Fibroblast of lung (primary cell): ENCODE measurements at places on chromosomes 5 and 9.

GRCh38 chr9:16315720-16316119 lies 554.8 kb downstream of the BNC2 start:
- no peak overlapping the region for H3K4me3 ChIP-seq
- no peak overlapping the region for H3K27ac ChIP-seq
- H3K27me3 ChIP-seq: no peaks in the 10 kb centered on the region
- H3K4me1 ChIP-seq: peaks cover 2% of the 10 kb centered on the region

DNA sequence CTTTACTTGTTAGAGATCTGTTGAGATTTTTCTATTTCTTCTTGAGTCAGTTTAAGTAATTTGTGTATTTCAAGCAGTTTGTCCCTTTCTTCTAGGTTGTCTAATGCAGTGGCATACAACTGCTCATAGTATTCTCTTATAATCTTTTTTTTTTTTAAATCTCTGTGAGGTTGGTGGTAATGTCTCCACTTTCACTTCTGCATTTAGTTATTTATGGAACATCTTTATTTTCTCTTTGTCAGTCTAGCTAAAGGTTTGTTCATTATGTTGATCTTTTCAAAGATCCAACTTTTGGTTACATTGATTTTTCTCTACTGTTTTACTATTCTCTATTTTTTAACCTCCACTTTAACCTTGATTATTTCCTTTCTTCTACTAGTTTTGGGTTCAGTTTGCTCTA lies 13.8 kb downstream of the FOXE1 start:
- DNase-seq: no peak
- no peak overlapping the region for H3K27ac ChIP-seq
- H3K27me3 ChIP-seq: peaks cover 9% of the 10 kb centered on the region
- no peaks in the 10 kb centered on the region for H3K36me3 ChIP-seq
- no peaks in the 10 kb centered on the region for H3K4me1 ChIP-seq

DNA sequence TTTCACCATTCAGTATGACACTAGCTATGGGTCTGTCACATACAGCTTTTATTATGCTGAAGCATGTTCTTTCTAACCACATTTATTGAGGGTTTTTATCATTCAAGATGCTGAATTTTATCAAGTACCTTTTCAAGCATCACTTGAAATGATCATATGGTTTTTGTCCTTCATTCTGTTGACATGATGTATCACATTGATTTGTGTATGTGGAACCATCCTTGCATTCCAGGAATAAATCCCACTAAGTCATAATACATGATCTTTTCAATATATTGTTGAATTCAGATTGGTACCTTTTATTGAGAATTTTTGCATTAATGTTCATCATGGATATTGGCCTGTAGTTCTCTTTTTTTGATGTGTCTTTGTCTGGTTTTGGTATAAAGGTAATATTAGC lies 317.4 kb downstream of the NNT start:
- H3K27ac ChIP-seq: no peak overlapping the region
- H3K4me1 ChIP-seq: no peaks in the 10 kb centered on the region

DNA sequence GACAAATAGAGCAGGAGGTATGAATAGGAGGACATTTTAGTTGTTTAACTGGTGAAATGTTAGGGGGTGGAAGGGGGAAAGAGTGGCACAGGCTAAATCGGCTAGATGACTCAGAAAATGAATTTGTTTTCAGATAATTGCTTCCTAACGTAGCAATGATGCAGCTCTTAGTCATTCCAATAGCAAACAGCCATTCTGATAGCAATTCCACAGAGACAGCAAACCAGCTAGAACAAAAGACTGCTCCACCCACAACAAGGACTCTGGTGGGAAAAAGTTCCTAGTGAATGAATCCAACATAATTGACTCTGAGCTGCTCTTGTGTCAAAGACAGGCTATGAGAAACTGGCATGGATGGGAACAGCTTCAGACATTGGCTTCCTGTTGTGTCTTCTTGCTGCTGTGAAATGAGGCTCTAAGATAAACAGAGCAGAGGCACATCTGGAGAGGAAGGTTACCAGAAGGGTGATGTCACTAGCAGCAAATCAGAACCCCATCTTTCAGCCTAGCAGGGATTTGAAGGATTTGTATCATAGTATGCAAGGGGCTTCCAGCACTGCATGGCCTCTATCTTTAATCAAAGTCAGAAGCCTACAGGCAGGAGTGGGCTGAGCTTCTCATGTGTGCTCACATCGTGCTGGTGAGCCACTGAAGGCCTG lies 28.1 kb upstream of the F2RL1 start:
- peak overlapping the region; percentile 92 for H3K27ac ChIP-seq
- peak; percentile 99 for DNase-seq
- H3K4me1 ChIP-seq: peaks cover 16% of the 10 kb centered on the region
